ENCODE measurements at places on chromosomes 7 and 10. TPM values are rescaled to one million over a fixed set of nuclear protein-coding genes. Genes with fewer than 3 reads are reported as not detected.

DNA sequence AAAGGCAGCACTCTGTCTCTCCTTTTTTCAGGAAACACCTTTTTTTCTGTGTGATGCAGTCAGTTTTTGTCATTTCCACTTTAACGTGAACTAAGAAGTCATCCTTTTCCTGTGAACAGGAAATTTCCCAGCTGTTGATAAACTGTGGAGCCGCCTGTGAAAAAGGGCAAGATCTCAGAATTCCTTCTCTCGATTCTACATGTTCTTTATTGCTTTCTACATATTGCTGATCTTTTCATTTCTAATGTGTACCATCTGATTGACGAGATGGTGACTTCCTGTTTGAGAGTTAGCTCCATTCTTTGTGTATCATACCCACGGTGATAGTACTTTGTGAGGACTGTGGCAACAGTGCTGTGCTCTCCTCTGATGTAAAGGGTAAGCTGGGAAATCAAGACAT is 50.4 kb downstream of the ADD3 start:
- DNase-seq: no peak

DNA sequence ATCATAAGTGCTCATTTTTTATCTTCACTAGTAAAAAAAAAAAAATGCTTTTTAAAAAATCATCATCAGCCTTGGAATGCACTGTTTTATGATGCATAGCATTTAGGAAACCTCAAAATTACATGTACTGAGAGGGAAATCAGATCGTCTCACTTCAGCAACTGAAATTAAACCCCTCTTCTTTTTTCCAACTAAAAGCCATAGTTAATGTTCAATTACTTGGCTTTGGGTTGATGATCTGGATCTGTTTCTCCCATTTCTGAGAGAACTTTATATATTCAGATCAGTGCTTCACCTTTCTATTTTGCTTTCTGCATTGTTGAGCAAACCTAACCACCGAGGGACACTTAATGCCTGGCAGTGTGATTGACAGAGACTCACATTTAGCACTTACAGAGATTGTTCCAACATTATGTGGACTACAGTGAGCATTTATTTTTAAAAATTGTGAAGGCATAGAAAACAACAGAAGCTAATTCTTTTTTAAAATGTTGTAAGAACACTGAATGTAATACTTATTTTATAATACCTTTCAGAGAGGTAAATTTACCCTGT is 678.4 kb downstream of the PHTF2 start:
- DNase-seq: no peak

C10orf143 gene
- polyA plus RNA-seq: 1.5 TPM

NAT16 gene
- polyA plus RNA-seq: not detected

DNA sequence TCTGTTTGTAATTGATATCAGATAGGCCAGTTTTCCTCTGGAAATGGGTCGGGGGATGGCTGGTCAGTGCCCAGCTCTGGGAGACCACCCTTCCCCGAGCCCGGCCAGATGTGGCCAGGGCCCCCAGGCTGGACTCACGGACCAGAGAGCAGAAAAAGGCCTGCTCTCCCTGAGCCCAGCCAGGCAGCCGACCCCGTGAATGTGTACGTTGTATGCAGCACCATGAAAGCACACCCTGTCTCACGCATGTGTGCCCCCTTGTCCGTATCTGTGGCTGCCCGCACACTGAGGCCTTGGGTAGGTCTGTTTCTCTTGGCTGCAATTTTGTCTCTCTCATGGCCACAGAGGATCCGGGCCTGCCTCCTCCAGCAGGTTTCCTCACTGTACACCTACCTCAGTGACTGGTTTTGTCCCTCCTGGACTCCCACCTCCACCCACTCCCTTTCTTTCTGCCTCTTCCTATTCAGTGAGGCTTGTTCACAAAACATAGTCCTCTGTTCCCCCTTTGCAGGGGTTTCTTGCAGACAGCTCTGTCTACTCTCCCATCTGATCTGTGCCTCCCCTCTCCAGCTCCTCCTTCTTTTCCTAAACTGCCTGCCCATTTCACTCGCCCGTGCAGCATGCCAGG is 23.6 kb upstream of the ANKRD2 start:
- DNase-seq: no peak

CHAT gene
- polyA plus RNA-seq: not detected

- no peak for DNase-seq
Observed at GRCh38 chr7:421136-421991, 98.3 kb downstream of the PDGFA start.

MMRN2 gene
- 31.7 TPM for polyA plus RNA-seq

GRCh38 chr7:96497567-96497966 is 175.7 kb upstream of the SLC25A13 start:
- DNase-seq: no peak

- DNase-seq: no peak
Observed at GRCh38 chr7:156466955-156467625, 173.5 kb upstream of the RNF32 start.

DNA sequence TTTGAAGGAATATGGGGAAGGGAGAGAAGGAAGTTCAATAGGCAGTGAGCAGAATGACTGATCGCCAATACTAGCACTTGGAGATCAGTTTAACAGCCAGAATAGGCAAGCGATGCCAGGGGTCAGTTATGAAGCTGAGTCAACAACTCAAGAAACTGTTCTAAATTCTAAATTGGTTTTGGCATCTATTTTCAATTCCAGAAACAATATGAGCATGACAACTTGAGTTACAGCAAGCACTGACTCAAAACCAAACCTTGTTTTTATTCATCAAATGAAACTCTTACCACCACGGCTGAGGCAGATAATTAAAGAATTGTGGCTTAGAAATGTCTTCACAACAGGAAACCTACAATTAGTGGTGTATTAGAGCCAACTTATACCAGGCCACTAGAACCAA is 180.5 kb upstream of the ASAH2 start:
- no peak for DNase-seq

ITPRID1 gene
- polyA plus RNA-seq: not detected

NFE2L3 gene
- polyA plus RNA-seq: 0.80 TPM

DNA sequence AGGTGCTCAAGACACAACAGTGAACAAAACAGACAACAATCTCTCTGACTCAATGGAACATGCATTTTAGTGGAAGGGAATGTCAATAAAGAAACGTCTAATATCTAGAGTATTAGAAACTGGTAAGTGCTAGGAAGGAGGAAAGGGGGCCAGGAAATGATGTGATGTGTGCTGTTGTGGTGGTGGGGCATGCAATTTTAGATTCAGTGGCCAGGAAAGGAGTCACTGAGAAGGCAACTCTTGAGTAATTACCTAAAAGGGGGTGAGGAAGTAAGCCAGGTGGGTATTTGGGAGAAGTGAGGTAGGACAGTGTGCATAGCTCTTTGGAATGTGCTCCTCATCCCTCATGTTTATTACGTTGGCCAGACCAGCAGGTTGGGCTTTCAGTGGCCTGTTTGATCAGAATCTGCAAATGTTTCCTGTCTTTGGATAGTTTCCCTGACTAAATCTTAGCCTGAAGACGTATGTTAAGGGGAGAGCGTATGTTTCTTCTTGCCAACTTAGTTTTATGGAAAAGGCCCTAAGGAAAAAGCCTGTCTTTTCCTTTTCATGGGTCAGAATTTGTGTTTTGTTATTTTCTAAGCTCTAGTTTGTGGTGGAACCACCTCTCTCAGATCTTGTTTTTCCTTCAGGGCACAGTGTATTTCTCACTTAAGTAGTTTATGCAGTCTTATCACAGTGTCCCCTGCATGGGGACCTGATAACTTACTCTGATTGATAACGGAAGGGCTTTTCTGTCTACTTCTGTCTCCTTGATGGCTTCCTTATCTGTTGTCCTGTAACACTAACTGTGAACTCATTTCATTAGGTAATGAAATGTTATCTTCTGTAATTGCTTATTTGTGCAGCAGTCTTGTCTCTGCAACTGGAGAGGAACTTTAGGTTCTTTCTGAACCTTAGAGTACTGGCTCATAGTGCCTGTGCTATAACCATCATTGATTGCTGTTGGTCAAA is 203.7 kb downstream of the AUTS2 start:
- DNase-seq: no peak

DNA sequence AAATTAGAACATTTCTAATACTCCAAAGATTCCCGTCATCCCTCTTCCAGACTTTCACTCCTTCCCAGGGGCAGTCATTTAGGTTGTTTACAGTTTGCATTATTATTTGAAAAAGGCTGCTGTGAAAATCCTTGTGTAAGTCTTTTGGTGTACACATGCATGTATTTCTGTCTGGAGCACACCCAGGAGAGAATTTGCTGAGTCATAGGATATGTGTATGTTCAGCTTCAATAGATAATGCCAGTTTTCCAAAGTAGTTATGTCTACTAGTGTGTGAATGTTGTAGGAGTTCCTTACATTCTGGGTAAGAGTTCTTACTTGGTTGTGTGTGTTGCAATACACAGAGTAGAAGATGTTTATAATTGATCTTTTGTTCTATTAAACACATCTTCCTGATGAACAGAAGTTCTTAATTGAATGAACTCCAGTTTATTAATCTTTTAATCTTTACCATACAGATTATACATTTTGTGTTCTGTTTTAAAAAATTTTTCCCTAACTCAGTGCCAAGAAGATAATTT is 25.3 kb downstream of the CROT start:
- no peak for DNase-seq

HPSE2 gene
- polyA plus RNA-seq: 0.22 TPM

- peak; percentile 9 for DNase-seq
Observed at GRCh38 chr7:10875080-10875479, 98.6 kb upstream of the PHF14 start.

GRCh38 chr7:117751775-117752174 is 121.5 kb downstream of the CTTNBP2 start:
- no peak for DNase-seq

DNA sequence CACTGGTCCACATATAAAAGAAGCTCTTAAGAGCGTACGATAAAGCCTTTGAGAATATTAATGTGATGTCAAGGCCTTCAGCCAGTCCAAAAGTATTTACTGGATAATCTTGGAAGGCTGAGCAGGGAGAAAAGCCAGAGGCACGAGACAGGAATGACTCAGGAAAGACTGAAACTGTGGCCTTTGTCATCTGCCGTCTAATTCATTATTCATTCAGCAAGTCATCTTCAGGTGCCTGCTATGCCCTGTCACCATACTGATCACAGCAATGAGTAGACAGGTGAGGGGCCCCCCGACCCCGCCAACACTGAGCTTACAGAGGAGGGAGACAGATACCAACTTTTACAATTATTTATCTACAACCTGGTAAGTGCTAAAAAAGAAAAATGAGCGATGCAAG is 78.9 kb downstream of the VOPP1 start:
- DNase-seq: no peak

DNA sequence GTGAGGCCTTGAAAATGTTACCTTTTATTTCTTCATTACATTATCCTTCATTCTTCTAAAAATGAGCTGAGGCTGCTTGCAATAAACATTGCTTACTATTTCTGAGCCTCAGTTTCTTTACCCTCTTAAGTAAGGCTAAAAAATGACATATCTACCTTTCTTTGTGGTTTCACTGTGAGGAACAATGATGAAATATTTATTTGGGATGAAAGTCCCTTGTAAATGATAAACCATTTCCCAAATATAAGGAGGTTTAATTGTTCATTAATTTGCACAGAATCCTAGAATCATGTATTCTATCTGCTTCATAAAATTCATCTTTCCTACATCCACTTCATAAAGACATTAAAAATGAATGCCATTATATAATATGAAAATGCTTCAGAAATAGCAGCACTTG is 27.9 kb downstream of the ZC3HAV1 start:
- no peak for DNase-seq

- DNase-seq: no peak
Observed at GRCh38 chr10:17980846-17981565, 29.3 kb downstream of the SLC39A12 start.

DNA sequence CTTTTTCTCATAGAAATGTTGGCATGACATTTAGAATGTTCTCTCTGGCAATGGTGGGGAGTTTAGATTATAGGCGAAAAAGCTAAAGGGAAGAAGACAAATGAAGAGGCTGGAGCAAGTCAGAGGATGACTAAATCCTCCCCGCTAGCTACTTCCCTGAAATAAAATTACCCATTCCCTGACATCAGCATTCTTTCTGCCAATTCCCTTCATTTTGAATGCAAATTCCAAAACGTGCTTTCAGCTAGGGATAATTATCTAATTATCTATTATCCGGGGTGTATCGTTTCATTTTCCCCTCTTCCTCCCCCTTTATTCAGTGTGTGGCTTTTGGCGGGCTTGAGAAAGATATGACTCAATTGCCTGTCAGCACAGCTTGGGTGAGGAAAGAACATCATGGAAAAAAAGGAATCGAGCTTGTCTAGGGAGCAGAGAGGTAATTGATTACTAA is 672.3 kb downstream of the TNS3 start:
- no peak for DNase-seq

STX1A gene
- polyA plus RNA-seq: 2.5 TPM

DNA sequence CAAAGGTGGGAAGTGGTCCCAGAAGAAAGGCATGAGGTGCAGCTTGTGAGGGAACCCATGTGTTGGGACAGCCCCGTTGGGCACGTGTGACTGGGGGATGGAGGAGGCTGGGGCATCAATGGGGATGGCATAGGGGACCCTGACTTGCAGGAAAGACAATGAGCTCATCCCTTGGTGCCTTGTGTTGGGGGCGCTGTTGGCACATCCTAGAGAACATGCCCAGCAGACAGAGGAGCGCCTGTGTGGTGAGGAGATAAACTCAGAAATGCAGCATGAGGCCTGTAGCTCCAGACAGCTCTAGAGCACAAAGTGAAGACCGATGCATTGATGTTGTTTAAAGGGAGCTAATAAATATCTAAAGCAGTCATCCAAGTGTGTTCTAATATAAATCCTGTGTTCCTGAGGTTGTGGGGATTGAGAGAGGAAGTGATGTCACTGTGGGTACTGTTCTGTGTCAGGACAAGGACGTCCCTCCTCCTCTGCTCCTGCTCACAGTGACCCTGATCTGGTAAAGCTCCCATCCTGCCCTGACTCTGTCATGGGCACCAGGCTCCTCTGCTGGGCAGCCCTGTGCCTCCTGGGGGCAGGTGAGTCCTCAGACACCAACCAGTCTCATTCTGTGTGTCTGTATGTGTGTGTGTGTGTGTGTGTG is 126.1 kb upstream of the PRSS58 start:
- DNase-seq: no peak

ABCA13 gene
- 0.01 TPM for polyA plus RNA-seq

GRCh38 chr10:88111294-88111693 is 247.9 kb downstream of the PTEN start:
- no peak for DNase-seq

- DNase-seq: no peak
Observed at GRCh38 chr7:87028636-87029035, 30.8 kb downstream of the ELAPOR2 start.

RAB19 gene
- not detected for polyA plus RNA-seq

FAM241B gene
- 3.7 TPM for polyA plus RNA-seq

- no peak for DNase-seq
Observed at GRCh38 chr10:78471723-78472550, 438.3 kb downstream of the RPS24 start.

GRCh38 chr7:3196629-3197400 is 104.2 kb upstream of the SDK1 start:
- no peak for DNase-seq

CFAP69 gene
- polyA plus RNA-seq: 0.68 TPM

- no peak for DNase-seq
Observed at GRCh38 chr7:84971360-84971759, 215.5 kb downstream of the SEMA3D start.

DNA sequence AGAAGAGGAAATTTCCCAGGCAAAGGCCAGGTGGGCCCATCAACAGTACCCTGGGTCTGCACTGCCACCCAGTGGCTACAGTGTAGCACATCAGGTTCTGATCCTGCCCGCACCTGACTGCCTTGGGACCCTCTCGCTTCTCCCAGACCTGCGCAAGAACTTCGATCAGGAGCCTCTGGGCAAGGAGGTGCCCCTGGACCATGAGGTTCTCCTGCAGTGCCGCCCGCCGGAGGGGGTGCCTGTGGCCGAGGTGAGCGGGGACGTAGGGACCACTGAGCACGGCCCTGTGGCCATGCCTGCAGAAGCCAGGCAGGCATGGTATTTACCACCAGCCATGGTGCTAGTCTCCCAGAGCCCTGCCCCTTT is 33.9 kb upstream of the SLC29A3 start:
- DNase-seq: no peak
